Fibroblast of mammary gland (primary cell): ENCODE measurements at places on chromosomes 2 and 18.

- peak; percentile 93 for DNase-seq
Observed at GRCh38 chr2:29123617-29124349, 8.6 kb downstream of the CLIP4 start.

GRCh38 chr2:240532031-240532775, 25.6 kb downstream of the ANKMY1 start:
- DNase-seq = no peak

- no peak for DNase-seq
Observed at GRCh38 chr2:134976074-134976702, 57.6 kb downstream of the CCNT2 start.

GRCh38 chr2:147945660-147946059, 74.9 kb downstream of the ORC4 start:
- DNase-seq = peak; percentile 10

- DNase-seq = peak; percentile 56
Observed at GRCh38 chr18:58297198-58297597, 253.2 kb downstream of the NEDD4L start.

DNA sequence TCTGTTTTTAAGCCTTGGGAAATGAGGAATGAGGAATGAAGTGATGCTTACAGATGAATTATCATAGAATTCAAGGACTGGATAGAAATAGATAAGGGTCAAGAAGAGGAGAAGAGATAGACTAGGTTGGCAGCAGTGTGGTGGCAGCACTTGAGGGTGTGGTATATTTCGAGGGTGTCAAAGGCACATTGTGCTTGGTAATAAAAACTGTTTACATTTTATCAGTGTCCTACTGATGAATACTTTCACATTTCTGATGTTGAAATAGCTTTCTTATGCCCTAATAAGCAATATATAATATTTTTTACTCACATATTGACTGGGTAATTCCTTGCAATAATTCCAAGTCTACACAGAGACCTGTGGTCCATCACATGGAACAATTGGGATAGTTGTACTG, 3.4 kb downstream of the TFPI start:
- no peak for DNase-seq

GRCh38 chr2:197077336-197077735, 150.8 kb upstream of the PGAP1 start:
- no peak for DNase-seq

- no peak for DNase-seq
Observed at GRCh38 chr2:73917696-73918207, 8.9 kb upstream of the DGUOK start.

- DNase-seq = no peak
Observed at GRCh38 chr2:172856606-172857005, 121.0 kb downstream of the RAPGEF4 start.

- DNase-seq = peak; percentile 26
Observed at GRCh38 chr2:228827056-228827700, 443.9 kb downstream of the PID1 start.

- no peak for DNase-seq
Observed at GRCh38 chr2:29902356-29902755, 19.0 kb downstream of the ALK start.

DNA sequence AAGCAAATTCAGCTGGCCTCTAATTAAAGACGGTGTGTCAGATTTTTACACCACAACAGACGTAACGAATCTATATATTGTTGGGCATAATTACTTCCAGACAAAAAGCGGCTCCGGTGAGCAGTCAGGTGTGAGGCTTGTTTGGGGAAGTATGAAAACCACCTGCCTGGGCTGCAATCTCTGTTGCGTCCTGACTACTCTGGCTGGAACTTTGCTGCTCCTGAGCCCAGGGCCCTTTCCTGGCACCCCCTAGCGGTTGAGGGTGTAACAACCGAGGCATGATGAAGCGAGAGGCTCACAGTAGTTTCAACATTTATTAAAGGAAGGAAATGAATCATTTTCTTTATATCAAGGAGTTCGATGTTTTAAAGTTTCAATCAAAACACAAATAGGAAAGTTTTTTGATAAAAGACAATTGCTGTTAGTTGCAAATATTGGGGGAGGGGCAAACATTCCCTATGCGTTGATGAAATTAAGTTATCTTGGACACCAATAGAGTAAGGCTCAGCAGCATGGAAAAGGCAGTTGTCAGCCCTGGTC, 10.6 kb upstream of the ITGB6 start:
- peak; percentile 49 for DNase-seq

GRCh38 chr2:179861027-179861415, 391 bp downstream of the ZNF385B start:
- peak; percentile 7 for DNase-seq

- DNase-seq = no peak
Observed at GRCh38 chr18:24868311-24868710, 407.9 kb downstream of the HRH4 start.

DNA sequence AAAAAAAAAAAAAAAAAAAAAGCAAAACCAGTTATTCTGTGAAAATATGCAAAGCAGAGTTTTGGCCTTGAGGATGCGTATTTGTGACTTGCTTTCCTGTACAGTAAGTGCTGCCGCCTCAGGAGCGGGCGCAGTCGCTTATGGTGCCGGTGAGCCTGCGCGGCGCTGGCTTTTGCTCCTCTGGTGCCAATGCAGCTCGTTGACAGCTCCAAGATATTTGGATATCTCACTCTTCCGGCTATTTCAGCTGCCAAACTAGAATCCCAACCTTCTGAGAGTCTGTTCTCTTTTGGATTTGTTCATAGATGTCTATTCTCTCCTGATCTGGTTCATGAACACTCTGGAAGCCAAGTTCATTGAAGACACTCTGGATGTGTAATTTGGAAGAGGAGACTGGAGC, 184.1 kb downstream of the AGAP1 start:
- no peak for DNase-seq

DNA sequence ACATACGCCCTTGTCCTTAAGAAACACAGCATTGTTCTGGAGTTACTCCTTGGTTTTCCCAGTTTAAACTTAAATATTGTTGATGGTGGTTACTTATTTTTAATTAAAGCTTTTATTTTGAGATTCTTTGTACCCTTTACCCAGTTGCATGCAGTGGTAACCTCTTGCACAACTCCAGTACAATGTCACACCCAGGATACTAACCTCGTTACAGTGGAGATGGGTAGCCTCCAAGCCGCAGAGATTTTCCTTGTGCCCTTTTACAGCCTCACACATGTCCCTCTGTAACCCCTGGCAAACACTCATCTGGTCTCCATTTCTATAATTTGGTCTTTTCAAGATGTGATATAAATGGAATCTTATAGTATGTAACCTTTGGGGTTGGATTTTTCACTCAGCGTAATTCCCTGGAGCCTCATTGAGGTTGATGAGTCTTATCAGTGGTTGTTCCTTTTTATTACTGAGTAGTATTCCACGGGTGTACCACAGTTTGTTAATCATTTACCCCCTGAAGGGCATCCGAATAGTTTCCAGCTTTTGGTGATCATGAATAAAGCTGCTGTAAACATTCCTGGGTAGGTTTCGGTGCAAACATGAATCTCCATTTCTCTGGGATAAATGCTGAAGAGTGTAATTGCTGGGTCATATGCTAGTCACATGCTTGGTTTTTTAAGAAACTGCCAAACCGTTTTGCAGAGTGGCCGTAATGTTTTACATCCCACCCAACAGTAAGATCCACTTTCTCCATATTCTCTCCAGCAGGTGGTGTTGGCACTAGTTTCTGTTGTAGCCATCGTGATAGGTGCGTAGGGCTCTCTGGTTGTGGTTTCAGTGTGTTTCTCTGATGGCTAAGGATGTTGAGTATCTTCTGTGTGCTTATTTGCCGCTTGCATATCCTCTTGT, 68.6 kb downstream of the DGKD start:
- no peak for DNase-seq

GRCh38 chr2:69099541-69099940, 86.6 kb downstream of the ANTXR1 start:
- peak; percentile 78 for DNase-seq

- DNase-seq = no peak
Observed at GRCh38 chr18:76495006-76495370, at the start of gene ZNF516. Gene ZNF516 (minus strand): TSS chr18:76495242. CDS start chr18:76443054, 52,188 bp downstream.

- no peak for DNase-seq
Observed at GRCh38 chr18:33212363-33212762, 228.2 kb downstream of the CCDC178 start.

DNA sequence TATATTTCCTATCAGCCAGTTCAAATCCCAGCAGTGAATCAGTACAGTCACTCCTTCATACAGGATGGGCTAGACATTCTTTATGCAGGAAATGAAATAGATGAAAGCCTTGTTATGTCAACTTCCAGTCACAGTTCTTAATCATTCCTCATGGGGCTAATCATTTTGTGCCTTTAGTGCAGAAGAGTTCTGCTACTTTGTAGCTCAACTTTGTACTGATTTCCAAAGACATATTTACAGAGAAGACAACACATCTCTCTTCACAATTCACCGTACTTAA, 593.9 kb upstream of the NETO1 start:
- peak; percentile 38 for DNase-seq

DNA sequence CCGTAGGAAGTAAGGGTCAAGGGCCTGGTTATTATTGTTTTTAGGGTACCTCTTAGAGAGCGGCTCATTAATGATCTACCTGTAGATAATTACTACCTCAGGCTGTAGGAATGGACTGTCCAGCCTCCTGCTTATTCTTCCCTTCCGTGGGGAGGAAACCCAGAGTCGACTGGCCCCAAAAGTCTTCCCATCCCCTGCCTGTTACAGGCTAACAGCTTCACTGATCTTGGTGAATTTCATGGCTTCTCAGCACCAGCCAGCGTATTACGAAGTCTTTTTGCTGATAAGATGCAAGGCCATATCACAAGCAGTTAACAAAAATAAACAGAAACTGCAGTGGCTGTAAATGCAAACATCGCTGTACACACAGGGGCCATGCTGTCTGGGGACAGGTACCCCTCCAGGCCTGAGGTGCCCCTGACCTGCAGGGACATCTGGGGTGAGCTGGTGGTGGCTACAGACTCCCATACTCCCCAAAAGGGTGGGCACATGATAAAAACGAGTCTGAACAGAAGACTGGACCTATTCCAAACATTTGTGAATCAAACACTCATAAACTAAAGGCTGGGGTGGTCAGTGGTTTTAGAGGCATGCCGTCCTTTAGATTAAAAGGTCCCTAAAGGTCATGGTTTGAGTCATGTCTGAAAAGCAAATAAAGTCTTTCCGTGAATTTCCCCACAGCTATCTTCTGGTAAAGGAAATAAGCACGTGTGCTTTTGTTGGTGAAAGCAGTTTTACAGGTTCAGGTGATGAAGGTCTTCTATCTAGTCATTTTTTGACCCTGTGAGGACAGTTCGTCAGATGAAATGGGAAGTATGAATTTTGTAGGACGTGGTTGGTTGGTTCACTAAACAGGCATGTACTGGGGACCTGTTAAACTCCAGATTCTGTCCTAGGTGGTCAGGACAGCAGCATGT, 36.7 kb downstream of the TTC39C start:
- DNase-seq = peak; percentile 57

GRCh38 chr18:73381016-73381698, 513.4 kb upstream of the NETO1 start:
- no peak for DNase-seq

- DNase-seq = peak; percentile 99
Observed at GRCh38 chr18:67525328-67526099, 9.0 kb upstream of the DSEL start.

DNA sequence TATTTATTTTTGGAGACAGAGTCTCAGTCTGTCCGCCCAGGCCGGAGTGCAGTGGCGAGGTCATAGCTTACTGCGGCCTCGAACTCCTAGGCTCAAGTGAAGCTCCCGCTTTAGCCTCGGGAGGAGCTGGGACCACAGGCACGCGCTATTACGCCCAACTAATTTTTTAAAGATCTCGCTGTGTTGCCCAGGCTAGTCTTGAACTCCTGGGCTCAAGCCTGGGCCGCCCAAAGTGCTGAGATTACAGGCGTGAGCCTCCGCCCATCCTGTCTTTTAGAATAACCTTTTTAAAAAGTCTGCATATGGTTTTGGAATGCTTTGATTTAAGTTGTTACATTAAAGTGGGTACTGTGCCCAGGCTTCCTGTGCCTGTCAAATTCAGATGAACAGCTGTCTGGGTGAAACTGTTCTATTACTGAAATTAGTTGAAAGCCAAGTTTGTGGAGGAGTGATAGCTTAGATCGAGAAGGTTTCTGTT, 944 bp downstream of the RAB3GAP1 start:
- no peak for DNase-seq

DNA sequence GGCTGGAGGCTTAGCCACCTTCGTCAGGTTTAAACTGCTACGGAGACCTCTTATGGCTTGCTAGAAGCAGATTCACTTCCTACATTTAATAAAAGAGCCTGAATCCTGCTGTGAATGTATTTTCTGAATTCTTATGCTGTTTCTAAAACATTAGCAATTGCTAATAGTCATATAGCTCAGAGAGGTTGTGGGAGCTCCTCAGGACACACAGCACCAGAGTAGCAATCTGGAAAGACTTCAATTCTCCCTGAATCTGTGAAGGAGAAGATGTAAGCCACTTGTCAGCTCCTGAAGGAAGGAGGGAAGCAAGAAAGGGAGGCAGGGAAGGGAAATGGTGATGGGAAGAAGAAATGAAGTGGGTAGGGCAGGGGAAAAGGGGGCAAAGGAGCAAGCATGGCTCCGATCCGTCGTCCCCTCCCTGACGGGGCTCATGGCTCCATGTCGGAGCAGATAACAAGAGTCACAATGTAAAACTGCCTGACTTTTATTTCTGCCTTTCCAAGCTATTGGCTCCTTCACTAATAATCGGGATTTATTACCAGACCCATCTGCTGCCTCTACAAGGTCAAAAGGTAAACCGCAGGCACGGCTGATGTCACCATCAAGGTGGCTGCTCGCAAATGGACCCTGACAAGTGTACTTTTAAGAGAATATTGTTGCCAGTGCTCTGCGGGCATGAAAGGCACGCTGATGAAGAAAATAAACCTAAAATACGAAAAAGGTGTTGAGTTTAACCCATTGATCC, 656.0 kb upstream of the SALL3 start:
- no peak for DNase-seq

DNA sequence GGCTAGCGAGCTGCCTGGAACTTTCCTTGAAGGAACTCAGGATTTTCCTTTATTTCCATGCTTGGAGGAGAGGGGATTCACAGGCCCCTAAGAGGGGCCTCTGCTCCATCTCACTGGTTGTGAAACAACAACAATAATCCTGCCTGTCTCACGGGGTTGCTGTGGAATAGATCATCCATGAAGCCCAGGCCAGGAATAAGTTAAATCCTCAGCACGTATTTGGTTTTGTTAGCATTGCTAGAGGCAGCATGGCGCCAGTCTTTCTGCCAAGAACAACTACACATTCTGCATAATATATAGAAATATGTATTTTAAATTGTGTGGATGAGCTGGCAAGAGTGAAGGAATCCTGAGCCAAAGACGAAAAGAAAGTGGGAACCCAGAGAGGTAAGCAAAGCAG, 80.8 kb upstream of the L3MBTL4 start:
- no peak for DNase-seq

- DNase-seq = peak; percentile 45
Observed at GRCh38 chr18:58337686-58338085, 291.2 kb downstream of the ALPK2 start.

GRCh38 chr2:168697668-168698121, 104.7 kb upstream of the NOSTRIN start:
- peak; percentile 11 for DNase-seq

- no peak for DNase-seq
Observed at GRCh38 chr2:218265626-218266025, 4.3 kb downstream of the AAMP start.
